Activated T-helper 1 cell treated with anti-CD3 and anti-CD28 coated beads, Interleukin-2, amount 50 U/mL, for 16 hours (primary cell): ENCODE measurements at places on chromosomes 13 and 19.

DNA sequence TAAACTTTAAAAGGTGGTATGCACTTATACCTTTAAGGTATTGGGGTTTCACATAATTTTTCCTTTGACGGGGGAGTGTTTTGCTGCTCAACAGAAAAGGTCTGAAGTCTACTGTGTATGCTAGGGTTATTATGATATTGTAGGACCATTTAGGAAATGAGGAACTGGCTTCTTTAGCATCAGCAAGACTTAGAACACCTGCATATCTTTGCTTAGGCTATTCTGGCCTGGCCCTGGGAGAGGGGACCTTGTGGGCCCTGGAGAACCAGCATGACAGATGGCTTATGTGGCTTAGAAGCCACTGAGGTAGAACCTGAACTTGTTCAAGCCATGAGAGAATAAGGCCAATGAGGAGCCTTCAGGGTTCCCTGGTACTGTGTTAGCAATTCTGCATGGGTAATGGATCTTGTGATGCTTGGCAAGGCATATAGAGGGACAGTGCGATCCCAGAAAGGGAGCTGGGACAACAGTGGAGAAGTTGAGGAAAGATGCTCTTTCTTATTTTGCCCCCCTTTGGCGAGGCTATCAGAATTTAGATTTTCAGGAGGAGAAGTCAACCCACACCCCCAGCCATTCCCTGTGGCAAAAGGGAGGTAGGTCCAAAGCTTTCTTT, 4.3 kb downstream of the RGCC start:
- no peak for DNase-seq

DNA sequence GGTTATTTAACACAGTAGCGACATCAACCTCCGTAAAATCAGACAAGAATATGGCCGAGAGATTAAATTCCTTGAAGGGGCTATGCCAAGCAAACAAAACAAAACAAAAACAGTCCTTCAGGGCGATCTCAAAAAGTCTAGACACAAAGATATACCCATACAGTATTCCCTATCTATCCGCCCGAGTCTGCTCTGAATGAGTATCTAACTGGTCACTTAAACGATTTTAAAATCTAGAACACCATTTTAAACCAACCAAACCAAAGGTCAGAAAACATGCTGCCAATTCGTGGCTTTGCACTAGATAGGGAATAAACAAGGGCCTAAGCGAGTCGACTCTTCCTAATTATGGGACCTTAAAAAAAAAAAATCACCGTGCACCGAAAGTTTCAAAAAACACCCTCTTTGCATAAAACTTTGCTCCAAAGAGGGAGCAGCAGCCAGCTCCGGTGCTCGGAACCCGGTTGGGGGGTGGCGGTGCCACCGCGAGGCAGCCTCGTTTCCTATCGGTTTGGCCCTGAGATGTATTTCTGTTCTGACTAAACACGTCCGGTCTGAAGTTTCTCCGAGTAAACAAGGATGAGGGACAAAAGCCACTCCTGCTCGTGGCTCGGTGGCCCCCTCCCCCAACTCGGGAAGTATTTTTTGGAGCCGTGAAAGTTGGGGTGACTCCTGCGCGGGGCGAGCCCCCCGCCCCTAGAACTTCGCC, 1.8 kb downstream of the HMGB1 start:
- DNase-seq, result peak; percentile 54

GRCh38 chr13:23580684-23581060, 10.5 kb downstream of the TNFRSF19 start:
- no peak for DNase-seq

- DNase-seq, result no peak
Measured at GRCh38 chr13:41386211-41386610, 71.1 kb upstream of the RGCC start.

DNA sequence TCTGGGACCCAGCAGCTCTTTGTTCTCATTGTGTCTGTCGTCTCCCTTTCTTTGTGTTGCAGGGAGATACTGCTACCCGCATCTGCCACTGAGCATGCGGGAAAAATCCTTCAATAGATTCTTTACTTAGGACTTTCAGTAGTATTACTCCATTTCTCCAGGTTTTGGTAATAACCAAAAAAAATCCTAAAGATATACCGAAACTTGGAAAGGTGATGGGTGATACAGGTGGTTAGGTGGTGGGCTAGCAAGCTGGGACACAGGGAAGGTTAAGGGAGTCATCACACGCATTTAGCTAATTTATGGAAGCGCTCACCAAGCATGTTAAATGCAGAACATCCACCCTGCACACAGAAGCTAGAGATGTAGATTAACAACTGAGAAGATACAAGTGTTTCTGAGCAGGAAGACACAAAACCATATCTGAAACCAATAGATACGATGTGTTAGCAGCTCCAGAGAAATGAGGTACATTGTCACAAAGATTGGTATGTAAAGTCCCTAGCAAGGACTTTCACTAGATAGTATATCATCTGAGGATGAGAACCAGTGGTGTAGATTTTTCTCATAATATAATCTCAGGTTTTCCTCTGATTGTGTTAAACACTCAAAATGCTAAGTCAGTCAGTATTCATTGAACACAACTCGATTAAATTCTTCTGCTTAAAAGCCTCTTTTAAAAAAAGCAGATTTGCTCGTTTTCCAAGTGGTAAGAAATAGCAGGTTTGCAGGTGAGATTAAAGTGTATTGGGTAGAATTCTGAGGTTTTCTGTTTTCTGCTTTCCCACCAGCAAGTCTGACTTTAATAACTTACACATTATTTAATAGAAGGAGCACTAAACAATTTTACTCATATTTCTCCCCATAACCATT, 1.2 kb upstream of the SLAIN1 start:
- DNase-seq, result no peak

DNA sequence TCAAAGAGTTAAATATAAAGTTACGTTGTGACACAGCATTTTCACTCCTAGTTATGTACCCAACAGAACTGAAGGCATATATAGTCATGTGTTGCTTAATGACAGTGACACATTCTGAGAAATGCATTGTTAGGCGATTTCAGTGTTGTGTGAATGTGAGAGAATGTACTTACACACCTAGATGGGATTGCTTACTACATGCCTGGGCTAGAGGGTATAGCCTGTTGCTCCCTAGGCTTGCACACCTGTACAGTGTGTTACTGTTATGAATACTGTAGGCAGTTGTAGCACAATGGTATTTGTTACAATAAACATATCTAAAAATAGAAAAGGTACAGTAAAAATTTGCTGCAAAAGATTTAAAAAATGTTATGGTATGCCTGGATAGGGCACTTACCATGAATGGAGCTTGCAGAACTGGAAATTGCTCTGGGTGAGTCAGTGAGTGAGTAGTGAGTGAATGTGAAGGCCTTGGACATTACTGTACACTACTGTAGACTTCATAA, 89.2 kb downstream of the DHRS12 start:
- DNase-seq, result no peak

- DNase-seq, result no peak
Measured at GRCh38 chr19:3586127-3586626, 899 bp downstream of the GIPC3 start.

DNA sequence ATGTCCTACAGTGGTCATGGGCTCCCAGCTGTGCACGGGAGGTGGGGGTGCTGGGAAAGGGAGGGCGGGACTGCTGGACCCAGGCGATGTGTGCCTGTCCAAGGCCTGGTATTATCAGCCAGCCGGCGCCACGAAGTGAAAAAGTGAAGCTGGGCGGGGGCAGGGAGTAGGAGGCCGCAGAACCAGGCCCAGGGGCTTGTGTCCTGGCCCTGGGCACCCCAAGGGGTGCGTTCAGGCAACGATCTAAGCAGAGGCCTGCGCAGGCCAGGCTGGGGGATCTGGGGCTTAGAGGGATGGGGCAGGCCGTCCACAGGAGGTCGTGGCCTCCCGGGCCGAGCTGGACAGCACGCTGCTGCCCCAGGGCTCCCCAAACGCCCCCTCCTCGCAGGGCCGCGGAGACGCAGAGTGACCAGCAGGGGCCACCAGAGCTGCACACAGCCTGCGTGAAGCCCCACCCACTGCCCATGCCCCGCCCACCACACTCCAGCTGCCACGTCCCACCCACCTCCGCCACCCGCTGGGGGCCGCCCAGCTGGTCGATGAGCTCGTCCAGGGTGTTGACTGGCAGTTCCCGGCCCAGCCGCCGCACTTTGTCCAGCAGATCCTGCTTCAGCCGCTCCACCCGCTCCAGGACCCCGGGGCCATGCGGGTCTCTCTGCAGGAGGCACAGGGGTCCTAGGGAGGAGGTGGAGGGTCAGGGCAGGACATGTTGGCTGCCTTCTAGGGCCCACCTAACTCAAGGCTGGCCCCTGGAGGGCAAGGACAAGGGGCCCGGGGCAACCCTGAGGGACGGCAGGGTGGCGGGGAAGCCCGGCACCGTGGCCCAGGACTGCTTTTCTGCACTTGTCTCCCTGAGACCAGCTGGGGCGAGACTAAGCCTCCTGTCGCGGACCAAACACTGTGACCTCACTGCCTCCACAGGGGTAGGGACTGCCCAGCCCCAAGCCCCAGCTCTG, 9.5 kb downstream of the GPX4 start:
- peak; percentile 69 for DNase-seq

GRCh38 chr19:3517638-3518037, 11.5 kb downstream of the FZR1 start:
- DNase-seq, result no peak

DNA sequence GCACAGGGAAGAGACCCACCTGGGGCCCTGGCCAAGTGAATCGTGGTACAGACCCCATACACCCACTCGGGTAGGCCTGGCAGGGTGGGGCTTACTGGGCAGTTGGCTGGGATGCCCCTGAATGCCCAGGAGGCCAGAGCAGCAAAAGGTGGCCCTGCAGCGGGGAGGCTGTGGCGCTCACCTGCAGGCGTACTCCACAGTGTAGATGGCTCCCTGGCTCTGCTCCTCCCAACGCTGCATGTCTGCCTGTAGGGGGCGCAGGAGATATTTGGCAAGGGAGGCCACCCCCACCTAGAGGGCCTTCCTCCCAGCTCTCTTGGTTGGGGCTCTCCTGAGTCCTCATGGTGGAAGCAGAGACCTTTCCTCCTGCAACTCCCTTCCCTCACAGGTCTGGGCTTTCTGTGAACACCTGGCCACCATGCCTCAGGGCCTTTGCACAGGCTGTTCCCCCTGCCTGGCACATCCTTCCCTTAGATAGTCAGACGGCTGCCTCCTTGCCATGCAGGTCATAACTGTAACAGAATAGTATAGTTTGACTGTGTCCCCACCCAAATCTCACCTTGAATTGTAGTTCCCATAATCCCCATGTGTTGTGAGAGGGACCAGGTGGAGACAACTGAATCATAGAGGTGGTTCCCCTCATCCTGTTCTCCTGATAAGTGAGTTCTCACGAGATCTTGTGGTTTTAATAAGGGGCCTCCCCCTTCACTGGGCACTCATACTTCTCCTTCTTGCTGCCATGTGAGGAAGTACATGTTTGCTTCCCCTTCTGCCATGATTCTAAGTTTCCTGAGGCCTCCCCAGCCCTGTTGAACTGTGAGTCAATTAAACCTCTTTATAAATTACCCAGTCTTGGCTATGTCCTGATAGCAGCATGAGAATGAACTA, 5.9 kb downstream of the BORCS8 start:
- peak; percentile 38 for DNase-seq

DNA sequence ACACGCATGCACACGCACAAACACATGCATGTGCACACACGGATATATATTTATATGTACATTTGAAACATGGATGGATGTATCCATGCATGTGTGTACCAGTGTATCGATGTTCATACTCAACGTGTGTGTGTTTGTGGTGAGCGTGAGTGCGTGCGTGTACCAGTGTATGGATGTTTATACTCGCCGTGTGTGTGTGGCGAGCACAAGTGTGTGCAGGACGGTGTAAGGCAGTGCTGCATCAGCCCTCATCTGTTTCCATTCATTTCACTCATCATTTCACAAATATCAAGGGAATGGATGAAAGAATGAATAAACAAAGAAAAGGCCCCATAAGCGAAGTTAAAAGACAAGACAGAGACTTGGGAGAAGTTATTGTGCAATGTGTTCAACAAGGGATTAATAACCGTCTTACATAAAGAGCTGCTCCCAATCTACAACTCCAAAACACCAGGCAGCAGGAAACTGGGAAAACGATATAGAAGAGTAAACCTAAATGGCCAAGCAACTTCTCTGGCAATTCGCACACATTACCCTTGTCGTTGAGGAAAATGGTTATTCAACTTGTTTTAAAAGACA, 21.7 kb upstream of the MIER2 start:
- no peak for DNase-seq

GRCh38 chr13:96672016-96672415, 322.3 kb downstream of the OXGR1 start:
- no peak for DNase-seq

DNA sequence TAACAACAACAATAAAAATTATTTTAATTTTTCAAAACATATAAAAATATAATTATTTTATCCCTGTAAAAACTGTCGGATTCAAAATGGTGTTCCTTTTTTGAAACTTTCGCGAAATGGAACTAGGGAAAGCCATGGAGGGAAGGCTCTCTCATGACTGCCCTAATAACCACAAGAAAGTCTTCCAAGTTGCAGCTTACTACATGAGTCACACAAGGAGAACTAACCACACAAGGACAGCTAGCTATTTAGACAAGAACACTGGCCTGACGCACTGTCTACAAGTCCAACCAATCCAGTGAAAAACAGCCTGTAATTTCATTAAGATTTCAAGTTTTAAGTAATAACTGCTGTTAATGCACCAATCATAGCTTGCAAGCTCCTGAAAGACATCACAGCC, 319.2 kb upstream of the PCDH9 start:
- no peak for DNase-seq

DNA sequence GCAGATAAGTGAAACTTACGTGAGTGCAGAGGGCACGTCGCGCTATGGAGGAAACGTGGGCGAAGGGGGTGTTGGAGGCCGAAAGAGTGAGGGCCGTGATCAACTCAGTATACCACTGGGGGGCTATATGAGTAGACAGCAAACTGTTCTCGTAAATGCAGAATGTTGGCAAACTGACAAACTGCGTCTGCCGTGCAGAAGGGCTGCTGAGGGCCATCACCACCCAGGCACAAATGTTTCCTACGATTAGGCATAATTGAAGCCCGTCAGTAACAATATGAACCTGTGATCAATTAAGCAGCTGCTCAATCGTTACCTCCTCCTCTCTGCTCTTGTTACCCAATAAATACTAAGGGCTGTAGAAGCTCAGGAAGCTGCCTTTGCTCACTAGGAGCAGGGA, 17.3 kb upstream of the MADCAM1 start:
- no peak for DNase-seq

DNA sequence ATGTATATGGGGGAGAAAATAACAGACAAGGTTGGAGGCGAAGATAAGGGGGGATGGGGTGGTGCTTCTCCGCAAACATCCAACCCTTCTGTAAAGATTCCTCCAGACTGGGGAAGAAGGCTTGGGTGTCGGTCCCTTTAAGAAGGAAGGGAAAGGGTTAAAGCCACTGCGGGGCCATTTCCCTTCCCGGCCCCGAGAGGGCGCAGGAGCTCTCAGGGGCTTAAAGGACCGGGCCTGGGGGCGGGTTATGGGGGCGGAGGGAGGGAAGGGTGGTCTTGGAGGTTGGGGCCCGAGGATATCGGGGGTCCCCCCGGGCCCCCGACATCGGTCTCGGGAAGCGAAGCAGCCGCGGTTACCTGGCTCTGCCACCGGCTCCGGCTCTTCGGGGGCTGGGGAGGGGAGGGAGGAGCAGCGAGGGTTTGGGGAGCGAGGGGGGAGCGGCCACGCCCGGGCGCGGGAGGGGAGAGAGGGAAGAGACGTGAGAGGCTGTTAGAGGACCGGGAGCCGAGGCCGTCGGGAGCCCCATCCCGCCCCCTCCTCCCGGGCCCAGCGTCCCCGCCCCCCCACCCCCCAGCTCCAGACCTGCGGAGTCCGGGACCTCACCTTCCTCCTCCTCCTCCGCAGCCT, 2.8 kb downstream of the TNNT1 start:
- DNase-seq, result no peak

- no peak for DNase-seq
Measured at GRCh38 chr19:23093832-23094231, 23.0 kb upstream of the ZNF730 start.

- DNase-seq, result peak; percentile 69
Measured at GRCh38 chr13:41061075-41061913, at the start of gene WBP4. TSS of gene WBP4 (plus strand) at chr13:41061509. CDS start at chr13:41061674, 165 bp downstream.
